ENCODE measurements at places on chromosomes 6 and 20.

DNA sequence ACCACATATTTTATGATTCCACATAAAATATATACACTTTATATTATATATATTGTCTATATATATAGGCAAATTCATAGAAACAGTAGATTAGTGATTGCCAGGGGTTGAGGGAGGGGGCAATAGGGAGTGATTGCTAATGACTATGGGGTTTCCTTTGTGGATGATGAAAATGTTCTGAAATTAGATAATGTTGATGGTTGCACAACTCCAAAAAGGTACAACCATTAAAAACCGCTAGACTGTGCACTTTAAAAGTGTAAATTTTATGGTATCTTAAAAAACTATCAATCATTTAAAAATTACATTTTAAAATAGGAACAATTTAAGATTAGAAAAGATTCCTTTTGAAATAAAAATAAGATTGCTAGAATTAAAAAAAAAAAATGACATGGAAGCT, 23.8 kb upstream of the CEP85L start:
- DNase-seq, result no peak

DNA sequence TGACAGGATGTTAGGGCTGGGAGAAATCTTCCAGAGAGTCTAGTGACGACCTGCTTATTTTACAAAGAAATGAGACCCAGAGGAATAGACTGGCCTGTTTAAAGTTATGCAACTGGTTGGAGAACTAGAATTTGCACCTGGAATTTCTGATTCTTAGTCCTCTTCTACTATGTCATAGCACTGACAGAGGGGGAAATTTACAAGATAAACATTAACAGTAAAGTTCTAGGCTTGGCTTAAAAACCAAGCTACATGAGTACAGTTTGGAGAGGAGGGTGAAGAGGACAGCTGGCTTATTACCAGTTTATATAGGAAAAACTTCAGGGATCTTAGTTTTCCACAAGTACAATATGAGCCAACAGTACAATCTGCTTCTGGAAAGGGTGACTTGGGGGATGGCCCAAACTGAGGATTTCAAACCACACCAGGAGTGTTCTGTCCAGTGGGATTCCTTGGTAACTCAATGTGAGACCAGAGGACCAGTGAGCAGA, 269.6 kb downstream of the CD109 start:
- no peak for DNase-seq

DNA sequence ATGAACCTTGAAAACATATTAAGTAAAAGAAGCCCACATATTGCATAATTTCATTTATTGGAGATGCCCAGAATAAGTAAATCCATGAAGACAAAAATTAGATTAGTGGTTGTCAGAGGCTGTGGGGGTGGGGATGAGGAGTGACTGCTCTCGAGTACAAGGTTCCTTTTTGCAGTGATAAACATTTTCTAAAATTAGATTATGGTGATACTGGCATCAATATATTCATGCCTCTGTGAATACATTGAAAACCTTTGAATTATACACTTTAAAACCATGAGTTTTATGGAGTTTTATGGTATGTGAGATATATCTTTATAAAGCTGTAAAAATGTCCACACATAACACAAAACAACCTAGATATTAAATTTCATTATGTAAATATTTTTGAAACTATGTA, 75.7 kb upstream of the SLC2A12 start:
- no peak for DNase-seq

- peak; percentile 46 for DNase-seq
These were observed 607.3 kb upstream of the CITED2 start for GRCh38 chr6:139981768-139982181.

DNA sequence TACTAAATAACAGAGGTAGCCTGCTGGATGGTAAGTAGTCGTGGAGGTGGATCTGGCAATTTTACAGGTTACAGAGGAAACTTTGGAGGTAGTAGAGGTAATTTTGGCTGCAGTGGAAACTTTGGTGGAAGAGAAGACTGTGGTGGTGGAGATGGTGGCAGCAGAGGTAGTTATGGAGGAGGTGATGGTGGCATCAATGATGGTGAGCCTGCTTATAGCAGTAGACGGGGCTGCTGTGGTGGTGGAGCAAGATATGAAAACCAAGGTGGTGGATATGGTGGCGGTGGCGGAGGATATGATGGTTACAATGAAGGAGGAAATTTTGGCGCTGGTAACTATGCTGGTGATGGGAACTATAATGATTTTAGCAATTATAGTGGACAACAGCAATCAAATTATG, 15.3 kb downstream of the RAB5IF start:
- DNase-seq, result no peak

- peak; percentile 61 for DNase-seq
These were observed 66.4 kb downstream of the ANKS1A start for GRCh38 chr6:34955442-34955841.

DNA sequence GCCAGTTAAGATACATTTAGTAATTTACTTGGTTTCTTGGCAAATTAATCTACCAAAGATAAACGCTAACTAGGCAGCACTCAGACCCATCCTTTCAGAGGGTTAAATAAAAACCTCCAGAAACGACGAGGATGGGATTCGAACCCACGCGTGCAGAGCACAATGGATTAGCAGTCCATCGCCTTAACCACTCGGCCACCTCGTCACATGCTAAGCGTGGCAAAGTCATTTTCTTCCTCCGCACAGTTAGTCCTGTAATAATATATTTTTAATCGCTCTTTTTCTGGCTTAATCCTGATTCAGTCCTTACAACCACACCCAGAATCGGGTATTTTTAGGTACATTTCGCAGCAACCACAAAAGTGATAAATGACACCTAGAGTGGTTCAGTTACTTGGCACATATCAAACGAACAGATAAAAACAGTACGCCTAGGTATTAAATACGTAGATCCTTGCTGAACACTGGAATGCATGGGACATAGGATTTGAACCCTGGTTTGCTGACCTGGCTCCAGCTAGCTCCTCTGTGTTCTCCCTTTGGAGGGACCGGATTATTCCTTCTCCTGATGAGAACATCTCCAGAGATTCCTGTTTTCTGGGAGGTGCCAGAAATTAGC, 71.6 kb downstream of the GPX5 start:
- peak; percentile 65 for DNase-seq

GRCh38 chr6:2162079-2162445, 83.3 kb downstream of the GMDS start:
- DNase-seq, result no peak

- no peak for DNase-seq
These were observed 208.6 kb upstream of the AGPAT4 start for GRCh38 chr6:161482517-161482858.

DNA sequence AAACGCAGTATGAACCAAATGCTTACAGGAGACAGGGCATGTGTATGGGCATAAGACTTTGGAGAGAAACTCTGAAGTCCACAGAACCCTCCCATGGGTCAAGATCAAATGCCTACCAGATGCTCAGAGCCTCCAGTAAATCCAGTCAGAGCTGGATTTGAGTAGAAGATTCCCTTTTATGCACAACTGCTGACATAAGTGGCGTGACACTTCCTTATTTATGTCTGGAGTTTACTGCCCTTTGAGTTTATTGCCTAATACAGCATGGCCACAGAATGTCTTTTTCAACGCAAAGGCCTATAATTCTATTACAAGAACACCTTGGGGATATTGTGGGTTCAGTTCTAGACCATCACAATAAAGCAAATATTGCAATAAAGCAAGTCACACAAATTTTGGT, 220.0 kb upstream of the FOXQ1 start:
- no peak for DNase-seq

GRCh38 chr6:88760091-88760490, 203.3 kb downstream of the RNGTT start:
- DNase-seq, result no peak

GRCh38 chr6:78670802-78671201, 196.5 kb upstream of the IRAK1BP1 start:
- no peak for DNase-seq

GRCh38 chr20:12591949-12592470, 416.8 kb upstream of the SPTLC3 start:
- no peak for DNase-seq

DNA sequence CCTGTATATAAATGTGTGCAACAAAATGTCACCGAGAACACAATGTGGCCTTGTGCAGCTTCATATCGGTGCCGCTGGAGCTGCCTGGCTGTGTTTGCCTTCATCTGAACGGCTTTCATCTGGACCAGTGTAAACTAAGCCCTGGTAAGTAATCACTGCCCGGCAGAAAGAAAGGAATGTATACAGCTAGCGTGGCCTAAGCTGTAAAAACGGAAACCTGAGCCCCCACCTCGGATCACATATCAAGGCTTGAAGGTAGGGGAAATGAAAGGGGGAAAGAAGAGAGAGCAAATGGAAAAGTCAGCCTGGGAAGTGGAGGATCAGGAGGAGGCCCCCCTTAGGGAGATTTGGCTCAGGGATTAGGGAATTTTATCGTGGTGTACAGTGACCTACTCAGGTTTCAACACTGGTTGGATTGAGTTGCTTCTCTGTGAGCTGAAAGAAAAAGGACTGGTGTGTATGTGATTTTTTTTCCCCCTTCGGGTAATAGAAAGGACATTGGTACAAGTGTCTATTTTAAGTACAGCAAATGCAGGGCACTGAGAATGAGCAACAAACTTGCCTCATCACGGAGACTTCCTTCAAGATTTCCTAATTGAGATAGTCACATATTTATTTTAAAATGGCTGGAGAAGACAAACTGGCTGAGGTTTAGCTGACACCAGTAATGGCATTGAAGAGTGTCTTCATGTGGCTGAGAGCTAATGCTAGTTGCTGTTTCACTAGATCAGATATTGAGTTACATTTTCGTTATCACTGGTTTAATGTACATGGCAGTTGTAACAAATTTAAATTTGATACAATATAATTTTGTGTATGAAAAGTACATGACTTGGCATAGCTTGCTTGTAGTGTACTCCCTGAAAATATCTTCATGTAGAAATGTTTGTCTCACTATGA, 3.5 kb downstream of the SOBP start:
- DNase-seq, result no peak

GRCh38 chr20:6212903-6213302, 90.1 kb upstream of the FERMT1 start:
- no peak for DNase-seq

DNA sequence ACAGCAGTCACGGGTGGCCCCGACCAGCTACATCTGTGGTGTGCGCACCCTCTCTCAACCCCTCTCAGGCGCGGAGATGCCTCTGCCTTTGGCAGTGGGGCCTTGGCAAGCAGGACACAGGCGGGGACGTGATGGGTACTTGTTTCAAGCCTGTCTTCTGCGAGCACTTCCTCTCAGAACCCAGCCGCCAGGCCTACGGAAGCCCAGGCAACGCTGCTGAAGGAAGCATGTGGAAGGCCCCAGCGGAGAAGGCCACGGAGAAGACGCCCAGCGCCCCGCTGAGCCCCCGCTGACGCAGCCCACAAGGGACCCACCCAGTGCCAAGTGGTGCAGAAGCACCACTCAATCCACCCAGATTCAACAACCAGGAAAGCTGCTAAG, 13.0 kb downstream of the SERPINB6 start:
- peak; percentile 70 for DNase-seq

GRCh38 chr20:36467076-36467999, 74.0 kb upstream of the MYL9 start:
- peak; percentile 37 for DNase-seq

DNA sequence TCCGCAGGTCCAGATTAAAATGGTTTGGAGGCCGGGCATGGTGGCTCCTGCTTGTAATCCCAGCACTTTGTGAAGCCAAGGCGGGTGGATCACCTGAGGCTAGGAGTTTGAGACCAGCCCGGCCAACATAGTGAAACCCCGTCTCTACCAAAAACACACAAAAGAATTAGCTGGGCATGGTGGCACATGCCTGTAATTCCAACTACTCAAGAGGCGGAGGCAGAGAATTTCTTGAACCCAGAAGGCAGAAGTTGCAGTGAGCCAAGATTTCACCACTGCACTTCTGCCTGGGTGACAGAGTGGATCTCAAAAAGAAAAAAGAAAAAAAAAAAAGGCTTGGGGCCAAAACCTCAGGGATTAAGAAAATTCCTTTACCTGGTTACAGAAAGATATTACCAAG, 30.5 kb downstream of the C6orf15 start:
- DNase-seq, result no peak

- DNase-seq, result no peak
These were observed 24.2 kb downstream of the KIAA0319 start for GRCh38 chr6:24621626-24622289.

- DNase-seq, result peak; percentile 12
These were observed 12.9 kb upstream of the TLDC2 start for GRCh38 chr20:36862857-36863668.

DNA sequence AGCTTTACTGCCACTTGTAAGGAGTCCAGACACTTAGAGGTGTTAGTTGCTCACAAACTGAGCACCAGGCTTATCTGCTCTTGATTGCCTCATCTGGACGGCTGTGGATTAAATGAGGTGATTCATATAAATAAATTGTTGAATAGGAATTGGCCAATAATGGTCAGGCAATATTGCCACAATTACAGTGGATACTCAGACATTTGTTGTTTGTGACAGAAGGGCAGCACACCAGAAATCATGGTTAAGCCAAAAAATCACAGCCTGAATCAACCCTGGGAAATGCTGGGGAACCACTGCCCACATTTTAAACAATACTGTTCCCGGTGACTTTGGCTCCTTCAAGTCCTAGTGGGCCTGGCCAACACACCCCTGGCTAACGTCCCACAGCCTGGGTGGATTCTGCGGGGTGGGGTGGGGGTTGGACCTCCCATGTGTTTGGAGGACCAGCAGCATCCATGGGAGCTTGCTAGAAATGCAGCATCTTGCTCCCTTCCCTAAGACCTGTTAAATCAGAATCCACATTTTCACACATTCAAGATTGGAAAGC, 29.5 kb upstream of the SPDEF start:
- DNase-seq, result no peak

- DNase-seq, result no peak
These were observed 204.6 kb downstream of the MEI4 start for GRCh38 chr6:77857421-77857820.

- no peak for DNase-seq
These were observed 497.2 kb upstream of the CDH4 start for GRCh38 chr20:60754856-60755255.

GRCh38 chr6:166586424-166587156, at the start of gene RAMACL:
TSS of gene RAMACL (minus strand) at chr6:166586678. CDS start at chr6:166586477, 201 bp downstream.
- peak; percentile 38 for DNase-seq

GRCh38 chr6:73558624-73559398, 38.0 kb upstream of the EEF1A1 start:
- no peak for DNase-seq

DNA sequence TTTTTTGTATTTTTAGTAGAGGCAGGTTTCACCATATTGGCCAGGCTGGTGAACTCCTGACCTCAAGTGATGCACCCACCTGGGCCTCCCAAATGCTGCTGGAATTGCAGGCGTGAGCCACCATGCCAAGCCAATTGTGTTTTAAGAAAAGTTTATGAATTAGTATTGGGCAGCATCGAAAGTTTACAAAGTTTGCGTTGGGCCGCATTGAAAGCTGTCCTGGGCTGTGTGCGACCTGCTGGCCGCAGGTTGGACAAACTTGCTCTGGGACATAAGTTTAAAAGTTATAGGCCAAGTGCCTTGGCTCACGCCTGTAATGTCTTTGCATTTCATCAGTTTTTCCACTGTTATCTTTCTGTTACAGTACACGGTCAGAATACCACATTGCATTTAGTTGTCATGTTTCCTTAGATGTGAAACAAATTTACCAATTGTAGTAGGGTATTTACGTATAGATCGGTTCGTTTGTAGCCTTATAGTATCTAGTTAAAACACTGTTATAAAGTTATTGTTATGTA, 39.5 kb downstream of the ASXL1 start:
- DNase-seq, result peak; percentile 84

- no peak for DNase-seq
These were observed 145.5 kb downstream of the TENT5A start for GRCh38 chr6:81606965-81607381.

- no peak for DNase-seq
These were observed 1.3 kb downstream of the PDYN start for GRCh38 chr20:1992359-1993110.

- DNase-seq, result peak; percentile 51
These were observed 121.0 kb downstream of the RTN4IP1 start for GRCh38 chr6:106508277-106508676.

- no peak for DNase-seq
These were observed 29.6 kb upstream of the VEGFA start for GRCh38 chr6:43740321-43740960.
